ENCODE measurements at places on chromosomes 3 and 15.

- no peak for DNase-seq
Observed at GRCh38 chr3:60431599-60431958, 819.7 kb downstream of the FHIT start.

DNA sequence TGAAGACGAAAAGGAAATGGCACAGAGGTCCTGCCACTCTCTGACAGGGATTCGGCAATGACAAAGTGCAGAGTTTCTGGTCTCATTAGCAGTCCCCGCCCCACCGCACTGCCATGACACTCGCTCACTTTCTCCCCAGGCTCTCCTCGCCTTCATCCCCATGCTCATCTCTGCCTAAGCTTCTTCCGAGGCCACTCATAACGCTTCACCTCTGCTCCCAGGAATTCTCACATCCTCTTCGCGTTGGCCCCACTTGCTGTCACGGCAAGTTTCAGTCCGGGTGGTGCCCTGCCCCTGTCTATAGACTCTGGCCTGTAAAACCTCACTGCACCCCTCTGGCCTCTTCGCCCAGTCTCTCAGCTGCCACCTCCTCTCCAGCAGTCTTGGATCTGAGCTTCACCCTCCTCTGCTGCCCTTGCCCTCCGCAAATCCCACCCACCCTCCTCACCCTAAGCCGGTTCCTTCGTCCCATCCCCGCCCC is 654 bp downstream of the RUBCN start:
- DNase-seq = no peak

DNA sequence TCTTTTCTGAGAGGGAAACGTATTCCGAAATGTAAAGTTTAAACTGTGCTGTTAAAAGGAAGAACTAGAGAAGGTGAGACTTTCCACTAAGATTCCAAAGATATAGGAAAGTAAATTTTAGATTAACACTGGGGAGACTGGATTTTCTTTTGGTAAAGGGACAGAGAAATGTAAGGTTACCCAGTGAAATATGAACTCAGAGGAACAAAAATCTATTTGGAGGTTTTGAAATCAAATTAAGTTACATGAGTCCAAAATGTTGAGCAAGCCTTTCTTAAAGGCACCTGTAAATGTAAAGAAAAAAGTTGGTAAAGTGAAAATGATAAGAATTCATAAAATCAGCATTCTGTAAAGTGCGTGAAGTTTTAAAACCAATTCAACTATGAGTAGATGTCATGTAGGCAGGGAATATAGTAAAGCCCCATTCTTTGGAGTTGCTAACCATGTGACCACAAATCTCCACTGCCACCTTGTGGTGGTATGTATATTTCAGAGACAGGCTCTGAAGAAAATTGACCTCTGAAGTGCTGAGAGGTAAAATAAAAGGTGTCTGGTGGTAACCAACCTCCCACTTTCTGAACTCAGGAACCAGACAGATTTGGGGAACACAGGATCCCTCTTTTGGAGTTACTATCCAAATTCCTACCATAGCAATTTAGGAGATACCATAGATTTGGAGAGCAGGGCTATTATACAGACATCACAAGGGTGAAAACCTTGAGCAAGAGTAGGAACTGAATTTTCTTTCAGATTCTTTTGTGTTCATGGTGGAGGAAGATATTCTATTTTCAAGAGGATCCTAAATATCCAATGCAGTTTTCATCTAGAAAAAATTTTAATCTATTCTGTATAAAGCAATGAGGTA is 215.3 kb downstream of the ROBO2 start:
- no peak for DNase-seq

DNA sequence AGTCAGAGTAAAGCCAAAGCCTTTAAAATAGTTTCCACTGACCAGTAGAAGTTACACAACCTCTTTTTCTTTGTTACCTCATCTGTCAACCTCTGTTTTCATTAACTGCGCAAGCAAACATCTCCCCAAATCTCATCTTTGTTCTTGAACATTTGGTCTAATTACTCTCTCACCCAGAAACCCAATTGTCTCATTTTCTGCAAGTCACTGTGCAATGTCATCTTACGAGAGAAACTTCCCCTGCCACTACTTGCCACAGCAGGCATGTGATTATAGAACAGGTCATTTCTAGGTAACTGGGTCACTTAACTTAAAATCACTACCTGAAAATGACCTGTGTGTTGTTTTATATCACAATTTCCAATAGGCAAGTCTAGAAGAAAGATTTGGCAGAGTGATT is 159.4 kb downstream of the SI start:
- DNase-seq = no peak

GRCh38 chr15:62691008-62691407 is 351.5 kb upstream of the TPM1 start:
- DNase-seq = no peak

- DNase-seq = no peak
Observed at GRCh38 chr3:17420668-17421067, 321.8 kb downstream of the TBC1D5 start.

DNA sequence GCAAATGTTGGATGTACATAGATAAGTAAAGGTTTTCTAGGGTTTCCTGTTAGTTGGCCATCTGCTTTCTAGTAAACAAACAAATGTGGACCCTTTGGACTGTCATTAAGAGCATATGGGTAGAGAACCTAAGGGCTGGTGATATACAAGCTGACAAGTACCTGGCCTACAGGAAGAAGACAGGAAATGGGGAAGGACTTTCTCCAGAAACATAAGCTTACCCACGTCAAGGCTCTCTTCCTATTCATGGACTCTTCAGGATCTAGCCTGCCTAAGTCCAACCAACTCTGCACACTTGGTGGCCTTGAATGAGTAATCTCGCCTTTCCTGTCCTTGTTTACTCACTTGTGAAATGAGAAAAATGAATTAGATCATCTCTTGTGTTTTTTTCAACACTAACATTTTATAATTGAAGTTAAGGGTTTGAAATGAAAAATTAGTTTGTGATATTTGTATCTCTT is 22.2 kb upstream of the GOLIM4 start:
- no peak for DNase-seq

DNA sequence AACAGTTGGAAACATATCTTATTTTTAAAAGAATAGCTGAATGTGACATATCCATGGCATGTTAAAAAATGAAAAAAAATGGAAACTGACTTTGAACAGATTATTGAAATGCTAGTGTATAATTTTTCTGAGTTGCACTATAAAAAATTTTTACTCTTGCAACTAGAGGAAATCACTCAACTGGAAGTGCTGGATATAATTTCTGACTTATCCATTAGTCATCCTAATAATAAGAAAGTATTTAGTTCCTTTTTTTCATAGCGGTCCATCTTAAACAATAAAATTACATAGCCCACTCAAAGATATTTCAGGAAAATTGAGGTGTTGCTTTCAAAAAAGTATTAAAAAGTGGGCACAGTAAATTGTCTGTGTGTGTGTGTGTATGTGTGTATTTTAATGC is 80.7 kb downstream of the MBNL1 start:
- DNase-seq = no peak

DNA sequence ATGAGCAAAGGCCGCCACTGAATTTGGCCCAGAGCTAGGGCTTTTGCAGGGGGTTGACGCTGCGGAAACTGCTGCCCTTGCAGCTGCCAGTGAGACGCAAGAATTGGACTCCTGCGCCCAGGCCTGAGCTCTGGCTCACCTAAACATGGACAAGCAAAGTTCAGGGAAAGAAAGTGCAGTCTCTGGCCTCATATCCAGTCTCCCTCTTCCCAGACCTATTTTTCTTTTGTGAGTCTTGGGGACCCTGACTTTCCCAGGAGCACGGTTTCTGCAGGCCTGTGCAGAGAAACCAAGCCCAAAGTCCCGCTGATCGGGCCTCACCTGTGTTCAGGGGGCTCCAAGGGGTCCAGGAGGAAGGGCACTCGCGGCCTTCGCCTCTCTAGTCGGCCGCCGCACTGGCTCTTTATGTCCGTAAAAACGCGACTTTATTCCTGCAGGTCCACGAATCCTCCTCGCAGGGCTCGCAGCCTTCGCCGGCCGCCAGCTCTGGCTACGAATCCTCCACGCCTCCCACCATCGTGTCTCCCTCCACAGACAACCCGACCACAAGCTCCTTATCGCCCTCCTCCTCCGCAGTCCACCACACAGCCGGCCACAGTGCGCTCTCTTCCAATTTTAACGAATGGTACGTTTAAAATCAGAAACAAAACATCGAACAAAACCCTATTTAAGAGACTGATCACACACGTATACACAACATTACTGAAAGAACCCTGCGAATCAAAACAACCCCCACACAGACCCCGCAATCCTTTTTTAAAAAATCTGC is 3.9 kb downstream of the ZIC1 start:
- no peak for DNase-seq

DNA sequence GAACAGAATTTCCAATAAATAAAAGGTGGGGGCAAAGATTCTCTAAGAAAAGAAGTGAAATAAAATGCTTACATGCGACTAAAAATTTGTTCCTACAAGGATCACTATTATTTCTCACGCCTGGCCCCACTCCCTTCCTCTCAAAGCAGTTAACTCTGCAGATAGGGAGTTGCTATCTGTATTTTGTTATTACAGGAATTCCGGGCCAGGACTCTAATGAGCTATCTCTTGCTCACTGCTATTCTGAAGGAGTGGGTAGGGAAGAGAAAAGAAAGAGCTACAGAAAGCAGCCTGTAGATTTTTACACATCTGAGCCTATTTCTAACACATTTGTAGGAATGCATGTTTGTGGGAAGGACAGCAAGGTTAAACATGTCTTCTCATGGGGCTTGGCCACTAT is 140.4 kb downstream of the PCCB start:
- no peak for DNase-seq

GRCh38 chr3:35262406-35262805 is 376.9 kb upstream of the ARPP21 start:
- DNase-seq = no peak

- no peak for DNase-seq
Observed at GRCh38 chr3:135503065-135503759, 462.3 kb upstream of the PPP2R3A start.

All from stimulated activated CD8-positive, alpha-beta memory T cell treated with anti-CD3 and anti-CD28 coated beads, Interleukin-7, amount 100 ng/mL, for 1 hour (primary cell).